ENCODE measurements at places on chromosomes 1 and 21.

DNA sequence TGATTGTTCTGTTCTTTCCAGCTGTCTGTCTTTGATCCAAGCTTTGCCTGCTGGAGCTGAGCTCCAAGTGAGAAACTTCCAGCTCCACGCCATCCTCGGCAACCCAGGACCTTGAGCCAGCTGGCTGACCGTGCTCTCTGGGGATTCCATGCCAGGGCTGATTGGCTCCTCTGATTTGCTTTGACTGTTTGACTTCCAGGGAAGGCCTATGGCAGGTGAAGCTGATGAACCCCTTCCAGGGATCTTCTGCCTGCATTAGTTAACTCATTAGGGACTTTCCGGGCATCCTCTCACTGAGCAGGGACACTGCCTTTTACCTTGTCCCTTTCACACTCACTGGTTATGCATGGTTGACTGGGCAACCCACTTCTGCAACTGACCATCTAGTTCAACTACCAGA, 406.1 kb downstream of the RPS6KC1 start:
- no peak for DNase-seq

GRCh38 chr1:185319139-185319475, 2.1 kb upstream of the IVNS1ABP start:
- no peak for DNase-seq

- DNase-seq, result peak; percentile 72
Observed at GRCh38 chr1:99481391-99481996, 164.4 kb upstream of the PALMD start.

- DNase-seq, result peak; percentile 83
Observed at GRCh38 chr1:117758444-117759316, 152.8 kb downstream of the TENT5C start.

GRCh38 chr1:212873518-212873917, 15.4 kb downstream of the FLVCR1 start:
- no peak for DNase-seq

- no peak for DNase-seq
Observed at GRCh38 chr1:243837907-243838535, 12.0 kb downstream of the AKT3 start.

GRCh38 chr1:53346814-53347176, 18.9 kb upstream of the LRP8 start:
- DNase-seq, result no peak

DNA sequence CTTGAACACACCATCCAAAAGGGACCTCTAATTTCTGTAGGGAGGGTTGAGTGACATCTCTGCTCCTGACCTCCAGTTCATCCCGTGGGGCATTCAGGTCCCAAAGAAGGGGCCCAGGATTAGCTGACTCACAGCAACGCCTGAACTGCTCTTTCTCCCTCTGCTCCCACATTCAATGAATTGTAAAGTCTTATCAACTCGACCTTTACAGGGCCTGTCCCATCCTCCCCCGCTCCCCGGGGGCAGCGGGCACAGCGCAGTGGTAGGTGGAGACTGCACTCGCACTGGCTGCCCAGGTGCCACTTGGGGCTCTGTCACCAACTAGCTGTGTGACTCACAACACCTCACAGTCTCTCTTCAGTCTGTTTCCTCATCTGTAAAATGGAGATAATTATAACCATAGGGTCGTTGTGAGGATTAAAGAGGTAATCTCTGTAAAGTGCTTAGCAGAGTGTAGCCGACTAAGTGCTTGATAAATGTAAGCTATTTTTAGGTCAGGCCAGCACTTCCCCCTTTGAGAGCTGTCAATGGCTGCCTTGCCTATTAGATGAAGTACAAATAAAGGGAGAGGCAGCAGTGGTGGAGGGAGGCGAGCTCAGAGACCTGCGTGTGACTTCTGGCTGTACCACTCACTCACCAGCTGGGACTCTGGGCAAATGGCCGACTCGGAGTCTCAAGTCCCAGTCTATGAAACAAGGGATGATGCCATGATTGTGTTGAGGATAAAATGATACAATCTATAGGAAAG, 637 bp upstream of the MYBPHL start:
- no peak for DNase-seq

GRCh38 chr1:205917466-205918238, 25.6 kb downstream of the SLC26A9 start:
- no peak for DNase-seq

DNA sequence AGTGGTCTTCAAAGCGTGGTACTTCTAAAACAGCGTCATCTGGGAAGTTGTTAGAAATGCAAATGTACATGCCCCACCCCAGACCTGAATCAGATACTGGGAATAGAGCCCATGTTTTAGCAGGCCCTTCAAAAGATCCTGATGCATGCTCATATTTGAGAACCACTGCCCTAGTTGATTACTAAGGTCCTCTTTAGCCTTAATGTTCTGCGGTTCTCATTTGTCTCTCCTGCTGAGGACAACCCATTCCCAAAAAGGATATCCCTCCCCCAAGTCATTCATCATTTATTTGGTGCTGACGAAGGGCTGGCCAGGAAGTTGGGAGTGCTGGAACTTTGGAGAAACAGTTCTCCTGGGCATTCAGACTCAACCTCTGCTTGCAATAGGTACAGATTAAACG, 92.4 kb upstream of the RALGPS2 start:
- DNase-seq, result peak; percentile 47

DNA sequence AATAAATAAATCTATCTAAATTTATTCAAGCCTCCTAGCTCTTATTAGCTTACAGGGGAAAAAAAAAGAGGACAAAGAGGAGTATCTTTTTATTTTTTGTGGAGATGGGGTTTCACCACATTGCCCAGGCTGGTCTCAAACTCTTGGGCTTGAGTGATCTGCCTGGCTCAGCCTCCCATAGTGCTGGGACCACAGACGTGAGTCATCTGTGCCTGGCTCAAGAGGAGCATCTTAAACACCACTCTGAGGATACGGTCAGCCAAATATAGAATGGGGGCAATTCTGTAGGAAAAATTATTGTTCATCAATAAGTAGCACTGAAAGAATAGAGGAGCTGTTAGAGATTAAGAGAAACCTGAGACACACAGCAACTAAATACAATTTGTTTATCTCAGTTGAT, 24.1 kb downstream of the SLC45A3 start:
- DNase-seq, result peak; percentile 68

DNA sequence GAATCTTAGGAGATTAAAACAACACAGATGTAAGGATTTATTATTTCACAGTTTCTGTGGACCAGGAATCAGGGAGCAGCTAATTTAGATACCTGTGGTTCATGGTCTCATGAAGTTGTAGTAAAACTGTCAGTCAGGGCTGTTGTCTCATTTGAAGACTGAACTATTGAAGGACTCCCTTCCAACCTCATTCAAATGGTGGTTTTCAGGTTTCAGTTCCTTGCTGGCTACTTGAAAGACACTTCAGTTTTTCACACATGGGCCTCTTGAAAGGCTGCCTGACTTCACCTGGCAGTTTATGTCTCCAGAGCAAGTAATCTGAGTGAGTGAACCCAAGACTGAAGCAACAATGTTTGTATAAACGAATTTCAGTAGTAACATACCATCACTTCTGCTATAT, 915.9 kb downstream of the PLA2G4A start:
- no peak for DNase-seq

- DNase-seq, result no peak
Observed at GRCh38 chr1:156493154-156493631, 7.4 kb downstream of the MEF2D start.

DNA sequence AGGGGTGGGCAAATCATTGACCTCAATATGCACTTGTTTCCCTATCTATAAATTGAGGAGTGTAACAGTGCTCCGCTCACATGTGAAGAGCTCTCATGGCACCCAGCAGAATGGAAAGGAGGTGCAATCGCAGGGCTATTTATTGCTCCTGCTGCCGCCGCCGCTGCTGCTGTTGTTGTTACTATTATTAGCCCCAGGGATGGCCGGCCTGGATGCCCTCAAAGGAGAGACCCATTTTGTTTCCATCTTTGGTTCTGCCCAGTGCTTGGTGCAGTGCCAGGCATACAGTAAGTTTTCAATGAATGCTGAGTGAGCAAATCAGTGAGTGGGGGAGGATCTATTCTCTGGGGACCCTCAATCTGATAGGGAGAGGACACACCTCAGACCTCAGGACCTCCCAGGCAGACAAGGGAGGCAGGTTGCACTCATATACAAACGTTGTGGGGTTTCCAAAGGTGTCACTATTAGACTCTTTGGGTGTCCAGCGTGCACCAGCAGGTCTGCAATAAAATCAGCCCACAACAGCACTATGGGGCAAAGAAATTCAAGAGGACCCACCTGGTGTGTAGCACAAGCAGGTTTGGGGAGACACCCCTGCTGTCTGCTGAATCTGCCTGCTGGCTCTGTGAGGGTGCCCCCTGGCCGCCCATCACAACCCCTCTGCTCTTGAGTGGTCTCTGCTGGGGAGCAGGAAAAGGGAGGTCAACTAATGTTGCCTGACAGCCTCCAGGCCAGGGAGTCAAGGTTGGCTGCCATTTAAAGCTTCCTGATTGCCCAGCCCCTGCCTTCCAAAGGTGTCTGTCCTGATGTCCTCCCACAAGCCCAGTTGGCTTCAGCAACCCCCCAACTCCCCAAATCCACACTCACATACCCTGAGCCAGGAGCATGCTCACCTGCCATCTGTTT, 136.3 kb downstream of the ACTL8 start:
- DNase-seq, result no peak

GRCh38 chr1:119279456-119280381, 88.9 kb upstream of the HAO2 start:
- DNase-seq, result peak; percentile 87

DNA sequence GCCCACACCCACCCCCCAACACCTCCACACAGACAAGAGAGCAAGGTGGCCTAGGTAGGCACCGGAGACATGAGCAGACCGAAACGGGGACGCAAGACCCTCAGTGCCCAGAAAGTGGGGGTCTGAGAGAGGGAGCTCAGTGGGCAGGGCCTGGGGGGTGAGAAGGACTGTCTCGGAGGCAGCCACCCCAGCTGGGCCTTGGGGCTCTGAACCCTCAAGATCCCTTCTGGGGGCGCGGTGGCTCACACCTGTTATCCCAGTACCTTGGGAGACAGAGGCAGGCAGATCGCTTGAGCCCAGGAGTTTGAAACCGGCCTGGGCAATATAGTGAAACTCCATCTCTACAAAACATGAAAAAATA, 9.1 kb upstream of the GNB1 start:
- no peak for DNase-seq

All from MCF 10A (cell line).